ENCODE measurements at places on chromosomes 4 and X.

DNA sequence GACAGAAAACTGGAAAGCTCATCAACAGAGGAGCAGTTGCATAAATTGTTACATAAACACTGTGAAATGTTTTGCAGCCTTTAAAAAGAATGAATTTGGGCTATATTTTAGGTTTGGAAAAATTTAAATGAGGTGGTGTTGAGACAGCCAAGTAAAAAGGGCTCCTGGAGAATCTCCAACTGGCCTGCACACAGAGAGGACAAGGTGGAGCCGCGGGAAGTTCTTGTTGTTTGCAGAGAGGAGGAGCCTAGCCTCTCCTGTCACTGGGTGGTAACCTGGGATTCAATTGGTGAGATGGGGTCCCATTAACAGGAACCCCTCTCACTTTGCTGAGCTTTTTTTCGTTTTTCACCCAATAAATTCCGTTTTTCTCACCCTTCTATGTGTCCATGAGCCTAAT, 13.4 kb downstream of the GIMD1 start:
- DNase-seq, result no peak

- DNase-seq, result peak; percentile 70
Observed at GRCh38 chr4:121252224-121252806, 88.2 kb upstream of the TNIP3 start.

DNA sequence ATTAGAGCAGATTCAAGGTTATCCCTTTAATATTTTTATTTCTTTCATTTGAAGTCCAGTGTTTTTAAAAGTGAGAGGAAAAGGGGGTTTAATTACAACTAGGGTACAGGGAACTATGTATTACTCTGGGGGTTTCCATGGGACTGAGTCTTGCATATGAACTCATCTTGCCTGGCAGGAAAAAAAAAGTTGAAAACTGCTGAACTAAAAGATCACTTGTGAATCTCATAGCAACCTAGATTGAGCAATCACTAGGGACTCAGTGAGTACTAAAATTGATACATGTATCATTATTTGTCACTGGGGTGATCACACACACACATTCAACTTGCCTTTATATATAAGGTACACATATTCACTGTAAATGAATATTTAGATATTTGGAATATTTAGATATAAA, 180.7 kb upstream of the SFRP2 start:
- DNase-seq, result no peak

DNA sequence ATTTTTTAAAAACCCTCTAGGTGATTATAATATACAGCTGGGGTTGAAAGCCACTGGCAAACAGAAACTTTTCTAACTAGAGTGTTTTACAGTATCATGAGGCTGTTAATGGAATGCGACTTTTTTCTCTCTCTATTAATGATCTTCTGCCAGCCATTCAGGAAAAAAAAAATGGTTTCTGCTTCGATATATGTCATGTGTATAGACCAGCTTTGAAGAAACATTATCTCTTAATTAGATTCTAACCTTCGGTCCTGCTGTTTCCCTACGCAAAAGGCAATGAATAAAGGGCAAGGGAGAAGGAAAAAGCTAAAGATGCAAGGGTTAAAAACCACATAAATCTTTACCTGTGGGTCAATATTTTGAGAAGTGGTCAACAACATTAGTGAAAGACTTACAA, 1662.1 kb upstream of the TENM3 start:
- no peak for DNase-seq

GRCh38 chr4:7929118-7929951, 10.3 kb downstream of the AFAP1 start:
- no peak for DNase-seq

DNA sequence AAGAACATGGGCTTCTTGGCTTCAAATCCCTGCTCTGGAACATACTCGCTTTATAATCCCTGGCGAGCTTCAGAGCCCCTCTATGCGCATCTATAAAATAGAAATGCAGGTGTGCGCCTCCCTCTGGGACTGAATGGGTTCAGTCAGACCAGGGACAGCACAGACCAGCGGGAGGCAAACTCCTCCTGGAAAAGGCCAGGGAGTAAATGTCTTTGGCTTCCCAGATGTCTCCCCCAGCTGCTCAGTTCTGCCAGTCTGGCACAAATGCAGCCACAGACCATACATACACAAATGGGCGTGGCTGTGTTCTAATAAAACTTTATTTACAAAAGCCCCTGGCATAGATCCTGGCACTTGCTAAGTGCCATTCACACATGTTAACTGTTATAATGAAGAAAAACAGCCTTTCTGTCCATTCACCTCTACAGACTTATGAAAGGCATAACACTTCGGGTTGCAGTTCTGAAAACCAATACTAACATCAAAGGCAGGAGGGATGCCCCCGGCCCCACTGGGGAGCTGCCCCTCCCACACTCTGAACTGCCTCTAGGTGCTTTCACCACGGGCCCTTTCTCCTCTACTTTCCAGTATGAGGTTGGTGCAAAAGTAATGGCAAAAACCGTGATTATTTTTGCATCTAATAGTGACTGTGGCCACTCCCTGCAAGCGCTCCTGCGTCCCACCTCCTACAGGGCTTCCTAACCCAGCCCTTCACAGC, 4.6 kb downstream of the JAKMIP1 start:
- no peak for DNase-seq

- DNase-seq, result peak; percentile 28
Observed at GRCh38 chr4:84394386-84394785, 104.7 kb downstream of the NKX6-1 start.

GRCh38 chr4:84477738-84478137, 21.4 kb downstream of the NKX6-1 start:
- DNase-seq, result no peak

DNA sequence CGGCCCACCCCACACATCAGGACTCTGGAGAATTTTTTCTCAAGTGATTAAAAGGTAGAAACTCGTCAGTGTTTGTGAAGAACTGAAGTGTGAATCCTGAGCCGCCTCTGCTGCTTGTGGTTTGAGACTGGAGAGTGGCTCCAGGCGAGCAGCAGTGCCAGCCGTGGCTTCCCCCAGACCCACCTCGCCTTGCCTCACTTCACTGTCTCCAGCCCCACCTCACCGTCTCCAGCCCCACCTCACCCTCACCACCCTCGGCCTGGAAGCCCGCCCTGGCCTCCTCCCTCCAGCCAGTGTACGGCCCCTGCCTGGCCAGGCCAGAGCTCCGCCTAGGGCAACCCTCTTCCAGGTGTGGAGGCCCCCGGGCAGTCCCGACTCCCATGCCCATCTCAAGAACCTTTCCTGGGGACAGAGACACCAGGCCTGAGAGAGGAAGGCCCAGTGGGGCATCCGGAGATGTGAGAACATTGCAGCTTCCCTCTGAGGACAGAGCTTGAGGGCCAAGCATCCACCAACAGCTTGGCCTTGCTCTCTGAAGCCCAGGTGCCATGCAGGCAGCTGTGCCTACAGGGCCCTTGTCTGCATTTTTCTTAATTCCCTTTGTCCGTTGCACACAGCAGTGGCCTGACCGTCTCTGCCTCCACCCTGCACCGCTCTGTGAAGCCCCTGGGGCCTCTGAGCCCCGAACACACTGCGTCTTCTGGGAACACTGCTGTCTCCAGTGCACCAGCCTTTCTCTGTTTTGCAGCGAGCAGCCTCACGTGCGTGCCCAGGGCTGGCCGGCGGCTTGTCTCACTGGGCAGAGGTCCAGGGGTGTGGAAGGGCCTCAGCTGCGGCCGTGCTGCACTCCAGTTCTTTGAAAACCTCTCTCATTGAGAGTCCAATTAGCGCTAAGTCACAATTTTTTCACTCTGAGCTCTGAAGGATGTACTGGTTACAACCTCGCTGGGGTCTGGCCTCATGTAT, 13.8 kb downstream of the SH3BP2 start:
- DNase-seq, result no peak

DNA sequence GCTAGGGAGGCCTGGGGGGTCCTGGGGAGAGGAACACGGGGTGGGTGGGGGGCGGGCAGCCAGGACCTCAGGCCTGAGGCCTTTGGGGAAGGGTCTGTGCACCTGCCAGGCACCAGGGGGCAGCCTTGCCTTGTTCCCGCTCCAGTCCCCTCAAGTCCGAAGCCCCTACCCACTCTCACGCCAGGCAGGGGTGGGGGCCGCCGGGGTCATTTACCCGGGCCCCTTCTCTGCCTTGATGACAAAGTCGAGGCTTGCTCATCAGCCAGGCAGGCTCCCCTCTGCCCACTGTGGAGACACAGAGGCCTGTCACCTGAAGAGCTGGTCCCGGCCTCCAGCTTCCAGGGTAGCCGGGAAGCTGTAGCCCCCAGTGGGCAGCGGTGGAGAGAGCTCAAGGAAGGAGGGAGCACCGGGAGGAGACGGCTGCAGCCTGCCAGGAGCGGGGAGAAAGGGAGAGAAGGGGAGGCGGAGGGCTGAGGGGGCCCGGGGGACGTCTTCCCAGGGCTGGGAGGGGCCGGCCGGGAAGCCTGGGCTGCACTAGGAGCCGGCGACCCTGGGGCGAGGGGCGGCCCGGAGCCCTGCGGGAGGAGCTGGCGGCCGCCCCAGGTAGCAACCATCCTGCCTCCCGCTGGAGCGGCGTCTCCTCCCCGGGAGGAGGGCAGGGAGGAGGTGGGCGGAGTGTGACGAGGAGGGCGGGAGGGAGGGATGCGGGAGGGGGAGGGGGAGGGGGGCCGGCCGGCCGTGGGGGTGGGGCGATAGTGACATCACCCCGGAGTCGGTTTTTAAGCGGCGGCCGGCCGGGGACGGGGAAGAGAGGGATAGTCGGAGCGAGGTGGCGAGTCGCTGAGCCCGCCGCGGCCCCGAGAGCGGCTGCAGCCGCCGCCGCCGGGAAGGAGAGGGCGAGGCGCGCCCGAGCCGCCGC, at the start of gene SLC6A8:
Gene SLC6A8, plus strand, starts transcription at position 806 of the 919 bp plus-strand sequence. CDS start 649 bp downstream, outside the sequence.
- DNase-seq, result peak; percentile 80

- DNase-seq, result peak; percentile 28
Observed at GRCh38 chrX:50812995-50813842, 775 bp downstream of the SHROOM4 start.

DNA sequence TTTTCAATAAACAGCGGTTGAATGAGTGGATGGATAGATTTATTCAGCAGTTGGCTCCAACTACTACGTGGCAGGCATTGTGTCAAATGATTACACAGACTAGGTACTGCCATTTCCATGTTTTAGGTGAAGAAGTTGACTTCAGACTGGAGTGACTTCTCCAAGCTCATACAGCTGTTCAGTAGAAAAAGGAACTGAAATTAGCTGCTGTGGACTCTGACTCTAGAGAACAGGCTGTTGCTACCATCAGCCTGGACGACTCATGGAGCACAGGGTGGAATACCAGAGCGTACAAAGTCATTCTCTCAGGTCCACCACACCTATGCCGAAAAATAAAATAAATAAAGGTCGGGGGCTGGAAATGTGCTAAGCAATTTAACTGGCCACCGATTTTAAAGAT, 45.3 kb downstream of the TENM3 start:
- DNase-seq, result no peak

- DNase-seq, result no peak
Observed at GRCh38 chrX:6299724-6300123, 71.1 kb upstream of the NLGN4X start.

DNA sequence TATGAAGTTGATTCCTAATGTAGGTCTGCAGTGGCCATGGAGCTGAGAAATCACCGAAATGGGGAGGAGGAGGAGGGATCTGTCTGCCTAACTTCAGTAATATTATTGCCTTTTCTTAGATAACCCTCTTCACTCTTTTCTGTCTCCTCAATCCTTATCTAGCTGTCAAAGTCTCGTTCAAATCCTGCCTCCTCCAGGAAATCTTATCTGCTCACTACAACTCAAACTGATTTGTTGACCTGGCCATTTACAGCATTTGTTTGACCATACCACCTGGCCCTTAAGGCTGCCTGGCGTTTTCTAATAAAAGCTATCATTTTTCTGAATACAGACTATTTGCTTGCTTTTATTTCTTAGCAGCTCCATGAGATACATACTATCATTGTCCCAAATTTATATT, 33.8 kb downstream of the GALNT7 start:
- DNase-seq, result no peak

- DNase-seq, result no peak
Observed at GRCh38 chr4:5747738-5748375, 36.9 kb downstream of the EVC start.

DNA sequence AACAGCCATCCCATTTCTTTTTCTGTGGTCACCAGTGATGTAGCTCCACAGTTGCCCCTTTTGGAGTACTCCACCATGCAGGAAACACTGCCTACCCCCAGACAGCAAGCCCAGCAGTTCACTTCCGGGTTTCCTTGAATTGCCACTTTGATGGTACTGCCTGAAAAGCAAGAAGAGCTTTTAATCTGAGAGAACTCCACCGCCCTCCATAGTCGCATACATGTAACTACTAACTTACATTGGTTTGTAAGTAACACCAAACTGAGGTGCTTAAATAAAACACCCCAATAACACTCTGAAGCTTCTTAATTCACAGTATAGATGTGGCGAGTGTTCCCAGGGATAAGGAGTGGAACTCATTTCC, 53.6 kb upstream of the HPSE start:
- no peak for DNase-seq

GRCh38 chr4:88285235-88285653, 883 bp upstream of the PPM1K start:
- no peak for DNase-seq

DNA sequence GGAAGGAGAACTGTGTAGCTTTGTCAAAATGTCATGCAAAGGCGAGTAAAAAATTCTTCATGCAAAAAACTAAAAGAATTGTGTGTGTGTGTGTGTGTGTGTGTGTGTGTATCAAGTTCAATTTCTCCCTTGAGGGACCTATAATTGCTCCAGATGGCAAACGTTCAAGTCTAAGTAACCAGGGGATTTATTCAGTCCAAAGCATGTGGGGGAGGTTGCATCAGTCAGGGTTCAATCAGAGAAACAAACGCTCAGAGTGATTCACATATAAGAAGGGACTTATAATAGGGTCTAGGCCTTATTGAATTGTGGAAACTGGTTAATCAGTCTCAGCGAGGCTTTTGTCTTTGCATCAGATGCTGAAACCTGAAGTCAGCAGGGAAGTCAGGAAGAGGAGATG, 5.0 kb downstream of the DCAF8L1 start:
- no peak for DNase-seq

DNA sequence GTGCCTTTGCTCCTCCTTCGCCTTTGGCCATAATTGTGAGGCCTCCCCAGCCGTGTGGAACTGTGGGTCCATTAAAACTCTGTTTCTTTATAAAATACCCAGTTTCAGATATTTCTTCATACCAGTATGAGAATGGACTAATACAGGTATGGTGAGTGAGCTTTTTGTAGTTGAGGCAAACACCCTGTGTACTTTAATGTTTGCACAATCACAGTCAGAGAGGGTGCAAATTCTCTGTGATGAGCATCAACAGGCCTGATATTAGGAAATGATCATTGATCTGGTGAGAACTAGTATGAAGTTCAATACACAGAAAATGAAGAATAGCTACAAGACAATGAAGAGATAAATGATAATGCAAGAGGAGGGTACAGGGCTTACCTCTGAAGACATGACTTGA, 744.6 kb downstream of the RPA4 start:
- DNase-seq, result no peak

DNA sequence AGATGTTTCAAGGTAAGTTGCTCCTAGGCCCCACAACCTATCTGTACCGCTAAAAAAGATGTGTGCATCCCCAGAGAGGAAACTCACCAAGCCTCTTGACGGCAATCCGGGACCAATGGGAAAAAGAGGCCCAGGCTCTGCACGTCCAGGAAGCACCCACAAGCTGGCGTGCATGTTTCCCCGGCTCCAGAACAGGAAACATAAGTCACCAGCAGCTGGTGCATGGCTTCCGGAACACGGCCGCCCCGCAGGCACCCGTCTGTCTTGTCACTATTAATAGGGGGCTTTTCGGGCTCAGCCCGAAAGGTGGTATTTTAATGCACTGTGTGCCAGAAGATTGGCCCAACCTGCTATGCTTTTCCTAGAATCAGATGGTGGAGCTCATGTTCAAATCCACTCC, 22.2 kb downstream of the CRMP1 start:
- no peak for DNase-seq

- no peak for DNase-seq
Observed at GRCh38 chrX:111728096-111728495, 47.1 kb downstream of the ALG13 start.

GRCh38 chr4:81541161-81541945, 69.6 kb upstream of the RASGEF1B start:
- no peak for DNase-seq

Measured in urothelium cell line (cell line).